HFFc6 (cell line): ENCODE measurements at places on chromosomes 11 and 22. TPM values are rescaled to one million over a fixed set of nuclear protein-coding genes. Genes with fewer than 3 reads are reported as not detected.

- no peaks in the 10 kb centered on the region for H3K27me3 ChIP-seq
- peaks cover 14% of the 10 kb centered on the region for H3K36me3 ChIP-seq
- peaks cover 20% of the 10 kb centered on the region for H3K4me1 ChIP-seq
- peak overlapping the region; percentile 79 for H3K4me3 ChIP-seq
- no peak for DNase-seq
- H3K27ac ChIP-seq = peak overlapping the region; percentile 51
Observed at GRCh38 chr11:83063073-83063754, 8.5 kb downstream of the RAB30 start.

DNA sequence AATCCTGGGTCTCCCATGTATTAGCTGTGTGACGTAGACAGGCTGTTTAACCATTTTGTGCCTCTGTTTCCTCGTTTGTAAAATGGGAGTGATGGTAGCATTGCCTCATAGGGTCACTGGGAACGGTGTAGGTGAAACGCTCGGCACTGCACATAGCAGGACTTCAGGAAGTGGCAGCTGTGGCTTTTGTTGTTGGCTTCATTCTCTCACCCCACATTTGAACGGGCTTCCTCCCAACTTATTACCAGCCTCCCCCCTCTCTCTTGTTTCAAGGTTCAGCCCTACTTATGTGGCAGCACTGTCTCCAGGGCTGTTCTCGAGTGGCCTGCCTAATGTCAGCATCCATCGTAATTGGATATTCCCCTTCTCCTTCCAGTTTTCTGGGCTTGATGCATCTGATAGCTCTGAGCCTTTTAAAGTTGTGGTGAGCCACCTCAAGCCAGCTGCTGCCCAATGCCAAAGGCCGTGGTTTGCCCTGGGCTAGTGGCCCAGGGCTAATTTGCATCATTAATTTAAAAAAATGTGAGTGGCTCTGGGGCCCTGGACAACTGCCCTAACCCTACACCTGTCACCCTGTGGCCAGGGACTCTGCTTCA is 217.8 kb upstream of the TBCEL start:
- no peak for DNase-seq
- H3K4me1 ChIP-seq = peaks cover 15% of the 10 kb centered on the region
- no peak overlapping the region for H3K4me3 ChIP-seq
- H3K36me3 ChIP-seq = no peaks in the 10 kb centered on the region

The TRIM49 gene
- not detected in 2 replicates for total RNA-seq

The RNF26 gene
- total RNA-seq = 43.9 and 50.4 TPM in 2 replicates

GRCh38 chr22:28589102-28589750 is 90.4 kb downstream of the TTC28 start:
- H3K4me3 ChIP-seq = no peak overlapping the region
- no peaks in the 10 kb centered on the region for H3K27me3 ChIP-seq
- H3K27ac ChIP-seq = no peak overlapping the region
- no peak for DNase-seq

DNA sequence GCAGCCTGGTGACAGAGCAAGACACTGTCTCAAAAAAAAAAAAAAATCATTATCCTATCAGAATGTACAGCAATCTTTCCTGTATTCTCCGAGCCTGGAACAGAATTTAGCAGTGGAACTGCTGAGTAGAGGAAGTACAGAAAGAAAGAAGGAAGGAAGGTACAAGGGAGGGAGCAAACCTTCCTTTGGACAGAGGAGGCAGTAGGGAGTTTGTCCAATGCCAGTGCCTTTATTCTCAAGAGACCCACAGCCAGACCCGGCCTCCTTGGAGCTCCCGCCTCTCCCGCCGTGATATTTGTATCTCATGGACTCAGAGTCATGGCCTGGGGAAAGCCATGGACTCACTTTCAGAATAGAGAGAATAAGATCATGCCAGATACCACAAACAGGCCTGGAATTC is 37.7 kb upstream of the LRRC55 start:
- DNase-seq = no peak
- peaks cover 27% of the 10 kb centered on the region for H3K27me3 ChIP-seq
- H3K36me3 ChIP-seq = no peaks in the 10 kb centered on the region
- no peak overlapping the region for H3K27ac ChIP-seq

- H3K4me1 ChIP-seq = peaks cover 47% of the 10 kb centered on the region
- H3K36me3 ChIP-seq = no peaks in the 10 kb centered on the region
- no peak overlapping the region for H3K4me3 ChIP-seq
- DNase-seq = no peak
- no peak overlapping the region for H3K27ac ChIP-seq
Observed at GRCh38 chr11:73172992-73173656, 31.0 kb upstream of the FCHSD2 start.

- H3K4me1 ChIP-seq = no peaks in the 10 kb centered on the region
- DNase-seq = no peak
- no peaks in the 10 kb centered on the region; the same call in 1 of the 2 replicates for H3K27me3 ChIP-seq
- H3K4me3 ChIP-seq = no peak overlapping the region
- H3K36me3 ChIP-seq = no peaks in the 10 kb centered on the region
Observed at GRCh38 chr22:19898831-19899567, 42.6 kb upstream of the COMT start.

DNA sequence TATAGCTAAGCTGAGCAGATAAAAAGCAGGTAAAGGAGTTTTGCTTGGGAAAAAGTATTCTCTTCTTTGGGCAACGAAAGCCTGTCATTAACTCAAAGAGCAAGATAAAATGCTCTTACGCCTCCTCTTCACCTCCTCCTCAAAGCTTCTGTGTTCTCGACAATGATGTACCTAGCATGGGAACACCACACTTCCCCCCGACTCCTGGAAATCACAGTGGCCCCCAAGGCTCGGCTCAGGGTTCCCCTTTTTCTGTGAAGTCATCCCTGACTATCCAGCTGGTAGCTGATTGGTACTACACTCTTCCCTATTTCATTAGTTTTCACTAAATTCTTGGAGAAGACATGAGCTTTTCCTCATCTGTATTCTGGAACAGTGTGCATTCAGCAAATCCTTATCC is 336.1 kb downstream of the LARGE1 start:
- H3K4me1 ChIP-seq = no peaks in the 10 kb centered on the region
- H3K36me3 ChIP-seq = no peaks in the 10 kb centered on the region
- DNase-seq = no peak
- peaks cover 1% of the 10 kb centered on the region; the same call in 1 of the 2 replicates for H3K27me3 ChIP-seq
- no peak overlapping the region for H3K4me3 ChIP-seq
- H3K27ac ChIP-seq = no peak overlapping the region

DNA sequence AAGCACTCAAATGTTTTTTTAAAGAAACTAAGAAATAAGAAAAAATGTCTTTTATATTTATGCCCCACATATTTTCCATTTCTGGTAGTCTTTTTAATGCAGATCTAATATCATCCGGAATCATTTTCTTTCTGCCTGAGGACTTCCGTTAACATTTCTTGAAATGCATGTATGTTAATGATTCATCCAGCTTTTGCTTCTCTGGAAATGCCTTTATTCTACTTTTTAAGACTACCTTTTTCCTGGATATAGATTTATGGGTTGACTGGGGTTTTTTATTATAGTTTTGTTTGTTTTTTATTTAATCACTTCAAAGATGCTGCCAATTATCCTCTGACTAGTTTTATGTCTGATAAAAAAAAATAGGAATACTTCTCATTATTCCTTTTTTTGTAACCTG is 57.1 kb upstream of the LDLRAD3 start:
- H3K4me3 ChIP-seq = no peak overlapping the region
- H3K36me3 ChIP-seq = no peaks in the 10 kb centered on the region
- peaks cover 35% of the 10 kb centered on the region for H3K27me3 ChIP-seq
- DNase-seq = no peak

DNA sequence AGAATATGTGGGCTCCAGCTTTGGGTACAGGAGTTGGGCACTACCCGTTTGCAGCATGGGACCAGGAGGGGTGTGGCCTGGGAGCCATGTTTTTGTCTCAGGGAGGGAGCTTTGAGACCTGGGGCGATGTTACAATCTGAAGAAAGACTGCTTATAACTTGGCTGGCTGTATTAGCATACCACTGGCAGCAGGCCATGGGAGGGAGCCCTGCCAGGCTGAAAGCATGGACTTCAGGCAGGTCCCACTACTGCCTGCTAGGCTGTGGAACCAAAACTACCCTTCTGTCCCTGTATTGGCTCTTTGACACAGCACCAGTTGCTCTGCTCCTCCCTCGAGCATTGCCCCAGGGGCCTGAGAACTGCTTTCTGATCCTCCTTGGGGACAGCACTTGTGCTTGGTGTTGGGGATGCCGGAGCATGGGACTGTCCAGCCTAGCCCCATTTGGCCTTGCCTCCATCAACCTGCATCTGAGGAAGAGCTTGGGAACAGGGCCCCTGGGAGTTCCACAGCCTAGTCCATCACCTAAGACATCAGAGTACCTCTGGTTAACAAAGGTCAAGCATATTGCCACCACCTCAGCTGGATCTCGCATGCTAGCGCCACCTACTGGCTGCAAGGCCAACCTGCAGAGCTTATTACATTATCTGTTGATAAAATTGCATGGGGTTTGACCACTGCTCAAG is 217.4 kb downstream of the SBF2 start:
- no peak overlapping the region for H3K27ac ChIP-seq
- H3K27me3 ChIP-seq = no peaks in the 10 kb centered on the region
- peaks cover 37% of the 10 kb centered on the region for H3K36me3 ChIP-seq
- H3K4me1 ChIP-seq = peaks cover 33% of the 10 kb centered on the region

GRCh38 chr11:72004515-72005346 is 6.0 kb downstream of the IL18BP start:
- H3K27me3 ChIP-seq = peaks cover 40% of the 10 kb centered on the region
- peaks cover 3% of the 10 kb centered on the region for H3K4me1 ChIP-seq
- H3K36me3 ChIP-seq = peaks cover 35% of the 10 kb centered on the region; the same call in 1 of the 2 replicates
- no peak overlapping the region for H3K27ac ChIP-seq
- H3K4me3 ChIP-seq = no peak overlapping the region

DNA sequence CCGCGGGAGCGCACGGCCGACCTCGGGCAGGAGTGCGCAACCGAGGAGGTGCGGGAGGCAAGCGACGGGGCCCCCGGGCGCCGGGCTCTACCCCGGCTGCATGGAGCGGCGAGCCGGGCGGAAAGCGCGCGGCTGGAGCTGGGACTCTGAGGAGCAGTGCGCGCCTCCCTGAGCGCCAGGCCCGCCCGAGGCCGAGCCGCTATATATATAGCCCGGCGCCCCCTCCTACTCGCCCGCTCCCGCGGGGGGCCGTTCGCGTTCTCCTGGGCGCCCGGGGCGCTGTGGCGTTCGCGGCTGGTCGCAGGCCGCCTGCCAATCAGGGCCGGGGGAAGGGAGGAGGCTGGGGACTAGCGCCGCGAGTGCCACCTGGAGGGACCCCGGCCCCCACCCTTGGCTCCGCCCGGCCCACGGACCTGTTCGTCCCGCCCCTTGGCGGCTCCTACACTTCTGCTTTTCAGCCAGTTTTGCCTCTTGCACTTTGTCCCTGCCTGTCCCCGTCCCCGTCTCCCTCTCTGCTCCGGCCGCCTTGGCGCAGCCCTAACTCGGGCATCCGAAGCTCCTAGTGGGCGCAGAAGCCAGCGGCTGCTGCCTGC is at the start of gene FGF4:
Gene FGF4, minus strand, starts transcription at position 179 of the 593 bp plus-strand sequence. CDS start 257 bp downstream, outside the sequence.
- H3K4me3 ChIP-seq = no peak within 1 kb of the TSS
- H3K27ac ChIP-seq = no peak within 1 kb of the TSS
- no peaks in the 10 kb centered on the region for H3K4me1 ChIP-seq
- no peak for DNase-seq

GRCh38 chr22:39234472-39234787 is 10.4 kb downstream of the PDGFB start:
- no peaks in the 10 kb centered on the region for H3K36me3 ChIP-seq
- H3K27me3 ChIP-seq = peaks cover 26% of the 10 kb centered on the region
- H3K4me3 ChIP-seq = no peak overlapping the region
- no peak overlapping the region for H3K27ac ChIP-seq
- DNase-seq = no peak

DNA sequence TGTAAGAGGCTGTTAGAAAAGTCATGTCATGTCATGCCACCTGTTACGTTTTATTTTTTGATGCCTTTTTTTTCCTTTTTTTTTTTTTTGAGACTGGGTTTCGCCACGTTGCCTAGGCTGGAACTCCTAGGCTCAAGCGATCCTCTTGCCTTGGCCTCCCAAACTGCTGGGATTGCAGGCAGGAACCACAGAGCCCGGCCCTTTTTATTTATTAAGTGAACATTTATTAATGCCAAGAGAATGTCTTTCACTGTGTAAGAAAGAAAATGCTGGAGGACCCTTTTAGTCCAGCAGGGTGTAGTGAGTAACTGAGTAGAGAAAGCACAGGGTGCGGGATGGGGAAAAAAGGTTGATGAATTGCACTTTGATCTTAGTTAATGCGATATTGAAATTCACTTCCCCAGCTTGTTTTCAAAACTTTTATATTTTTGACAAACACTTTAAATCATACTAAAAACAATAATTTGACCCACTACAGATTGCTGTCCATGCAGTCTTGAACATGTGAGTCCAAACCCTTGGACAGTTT is 2.3 kb upstream of the XBP1 start:
- H3K4me1 ChIP-seq = peaks cover 24% of the 10 kb centered on the region
- DNase-seq = no peak
- H3K36me3 ChIP-seq = peaks cover 26% of the 10 kb centered on the region
- H3K27ac ChIP-seq = peak overlapping the region; percentile 69; the same call in 1 of the 2 replicates

DNA sequence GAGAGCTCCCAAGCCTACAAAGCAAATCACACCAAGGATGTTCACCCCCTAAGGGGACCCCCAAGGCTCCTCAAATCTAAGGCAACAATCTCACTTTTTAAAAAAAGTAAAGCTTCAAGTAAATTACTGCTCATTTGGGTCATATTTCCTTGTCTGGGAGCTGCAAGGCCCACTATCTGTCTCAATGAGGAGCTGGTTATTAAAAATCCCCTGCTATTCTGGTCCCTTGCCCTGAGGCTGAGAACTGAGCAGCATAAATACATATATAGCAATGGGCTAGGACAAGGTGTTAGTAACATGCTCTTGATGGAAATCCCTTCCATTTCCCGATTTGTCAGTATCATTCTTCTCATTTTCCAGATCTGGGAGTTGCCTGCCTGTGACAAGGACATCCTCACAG is 119.2 kb downstream of the ETS1 start:
- peaks cover 4% of the 10 kb centered on the region; the same call in 1 of the 2 replicates for H3K27me3 ChIP-seq
- peak overlapping the region; percentile 73 for H3K4me3 ChIP-seq
- peak overlapping the region; percentile 98 for H3K27ac ChIP-seq
- peaks cover 57% of the 10 kb centered on the region for H3K36me3 ChIP-seq
- H3K4me1 ChIP-seq = peaks cover 99% of the 10 kb centered on the region

- no peaks in the 10 kb centered on the region for H3K36me3 ChIP-seq
- no peak overlapping the region for H3K4me3 ChIP-seq
- no peak for DNase-seq
- peaks cover 22% of the 10 kb centered on the region for H3K27me3 ChIP-seq
Observed at GRCh38 chr22:38406617-38407016, 48.4 kb downstream of the KCNJ4 start.

The DBX1 gene
- not detected in 2 replicates for total RNA-seq

DNA sequence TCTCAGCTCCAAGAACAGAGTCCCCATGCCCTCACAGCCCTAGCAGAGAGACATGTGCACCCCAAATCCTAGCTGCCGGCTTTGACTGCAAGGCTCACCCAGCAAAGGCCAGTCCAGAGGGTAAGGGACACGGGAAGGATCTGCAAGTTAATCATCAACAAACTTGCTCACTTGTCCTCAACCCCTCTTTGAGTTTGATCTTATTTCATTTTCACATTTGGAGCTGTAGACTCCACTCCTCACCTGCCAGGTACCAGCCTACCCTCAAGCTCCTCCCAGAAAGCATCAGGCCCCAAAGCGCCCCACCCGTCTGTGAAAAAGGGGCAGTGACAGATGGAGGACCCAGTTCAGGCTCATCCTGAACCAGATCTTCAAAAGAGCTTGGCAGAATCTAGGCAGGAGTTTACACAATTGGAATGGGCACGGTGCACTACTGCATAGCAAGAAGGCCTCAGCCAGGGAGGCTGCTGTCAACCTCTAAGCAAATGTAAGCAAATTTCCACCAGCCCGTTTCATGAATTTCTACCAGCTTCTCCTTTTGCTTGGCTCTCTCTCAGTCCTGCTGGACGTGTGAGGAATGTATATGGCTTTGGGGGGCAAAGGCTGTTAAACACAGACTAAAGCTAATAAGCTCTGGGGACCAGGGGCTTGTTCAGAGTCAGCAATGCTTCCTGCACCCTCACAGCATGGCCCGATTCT is 5.5 kb downstream of the EHD1 start:
- peaks cover 10% of the 10 kb centered on the region for H3K27me3 ChIP-seq
- no peak overlapping the region for H3K4me3 ChIP-seq
